NCI-H460 (cell line): ENCODE measurements at places on chromosomes 1 and 21.
A peak's percentile ranks its signal among the peaks of the same experiment; 100 is the strongest.

- peak; percentile 44 for DNase-seq
Measured at GRCh38 chr1:155277902-155278688, 832 bp downstream of the HCN3 start.

DNA sequence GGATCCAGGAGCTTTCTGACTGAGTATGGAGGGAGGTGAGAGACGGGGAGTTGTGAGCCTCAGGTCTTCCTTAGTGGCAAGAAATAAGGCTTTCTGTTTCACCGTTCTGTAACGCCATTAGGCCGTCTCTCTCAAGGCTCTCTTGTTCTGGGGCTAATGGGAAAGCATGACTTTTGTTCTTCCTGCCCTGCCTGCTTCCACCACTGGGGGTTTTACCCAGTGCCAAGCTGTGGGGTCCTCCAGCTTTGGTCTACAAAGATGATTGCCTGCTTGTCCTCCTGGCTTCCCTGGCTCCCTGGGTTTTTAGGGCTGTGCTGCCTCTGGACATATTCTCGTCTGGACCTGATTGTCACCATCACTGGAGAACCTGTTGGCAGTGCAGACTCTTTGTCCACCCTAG, 74.8 kb upstream of the TINAGL1 start:
- DNase-seq, result no peak

- no peak for DNase-seq
Measured at GRCh38 chr1:28933918-28934317, 19.5 kb downstream of the EPB41 start.

DNA sequence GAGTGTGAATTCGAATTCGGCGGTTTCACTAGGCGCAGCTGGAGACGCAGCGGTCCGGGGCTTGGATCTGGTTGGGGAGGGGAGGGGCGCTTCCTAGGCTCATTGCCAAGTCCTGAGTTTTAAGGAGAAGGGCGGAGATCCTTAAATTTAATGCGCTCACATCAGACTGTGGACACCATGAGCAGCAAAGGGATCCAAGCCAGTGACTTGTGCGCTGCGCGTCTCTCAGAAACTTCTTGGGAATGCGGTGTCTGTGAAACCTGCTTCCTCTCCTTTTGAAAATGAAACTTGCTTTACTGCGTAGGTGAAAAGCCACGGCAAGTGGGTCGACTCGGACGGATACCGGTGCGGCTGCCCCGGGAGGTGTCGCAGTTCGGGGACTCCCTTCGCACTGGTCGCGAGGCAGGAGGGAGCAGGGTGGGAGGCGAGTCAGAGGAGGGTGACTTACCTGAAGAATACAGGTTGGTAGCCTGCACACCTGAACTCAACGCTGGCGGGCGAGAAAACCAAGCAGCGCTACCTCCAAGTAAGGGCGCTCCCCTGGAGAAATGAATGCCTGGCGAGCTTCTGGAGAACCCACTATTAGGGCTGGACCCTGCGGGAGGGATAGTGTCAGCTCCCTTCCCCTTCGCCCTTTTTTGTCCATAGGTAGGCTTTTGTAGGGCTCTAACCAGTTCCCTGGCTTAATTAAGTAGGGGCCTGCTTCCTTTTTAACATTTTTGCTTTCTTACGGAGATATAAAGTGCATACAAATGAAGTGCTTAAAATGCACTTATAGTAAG, 992 bp downstream of the TENT5C start:
- no peak for DNase-seq

GRCh38 chr1:86906419-86906818, 7.5 kb downstream of the SELENOF start:
- no peak for DNase-seq

DNA sequence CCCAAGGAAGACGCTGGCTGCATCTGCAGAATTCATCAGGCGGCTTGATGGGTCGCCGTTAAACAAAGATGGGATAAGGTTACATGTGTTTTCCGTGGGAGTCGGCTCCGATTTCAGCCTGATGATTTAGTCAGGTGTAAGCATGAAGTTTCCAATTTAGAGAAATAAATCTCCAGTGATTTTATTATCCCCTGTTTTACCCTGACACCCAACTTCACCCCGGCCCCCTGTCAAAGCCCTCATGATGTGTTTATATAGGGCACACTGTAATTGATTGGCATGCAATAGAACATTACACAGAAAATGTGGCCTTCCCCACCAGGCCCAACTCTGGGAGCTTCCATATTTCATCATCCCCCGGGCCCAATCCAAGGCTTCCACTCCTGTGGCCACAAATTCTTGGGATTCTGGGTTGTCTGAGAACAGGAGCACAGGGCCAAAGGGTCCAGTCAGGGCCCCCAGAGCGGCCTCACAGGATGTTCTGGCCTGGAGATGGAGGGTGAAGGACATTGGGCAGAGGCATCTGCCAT, 72.5 kb downstream of the FOXD2 start:
- DNase-seq, result no peak

DNA sequence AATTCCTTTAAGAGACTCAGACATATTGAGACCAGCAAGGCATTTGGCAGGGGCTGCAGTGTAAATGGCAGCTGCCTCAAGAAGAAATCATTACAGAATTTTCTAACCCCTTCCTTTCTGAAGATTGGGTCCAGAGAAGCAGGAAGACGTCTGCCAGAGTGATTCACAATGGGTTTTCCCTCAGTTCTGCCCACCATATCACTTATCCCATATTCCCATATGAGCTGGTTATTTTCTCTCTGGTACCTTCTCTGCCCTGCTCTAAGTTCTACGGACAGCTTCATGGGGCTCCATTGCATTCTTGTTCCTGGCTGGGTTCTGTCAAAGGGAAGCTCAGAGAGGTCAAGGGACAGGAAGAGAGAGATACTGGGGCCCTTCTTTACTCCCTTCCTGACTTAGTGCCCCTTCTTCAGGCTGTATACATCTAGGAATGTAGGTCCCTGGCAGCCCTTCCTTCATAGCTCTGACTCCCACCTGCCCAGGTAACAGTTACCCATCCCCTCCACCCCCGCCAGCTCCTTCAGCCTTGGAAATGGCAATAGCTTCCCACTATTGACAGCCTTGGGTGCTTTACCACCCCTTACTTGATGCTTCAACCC, 420.6 kb upstream of the DAB1 start:
- no peak for DNase-seq

DNA sequence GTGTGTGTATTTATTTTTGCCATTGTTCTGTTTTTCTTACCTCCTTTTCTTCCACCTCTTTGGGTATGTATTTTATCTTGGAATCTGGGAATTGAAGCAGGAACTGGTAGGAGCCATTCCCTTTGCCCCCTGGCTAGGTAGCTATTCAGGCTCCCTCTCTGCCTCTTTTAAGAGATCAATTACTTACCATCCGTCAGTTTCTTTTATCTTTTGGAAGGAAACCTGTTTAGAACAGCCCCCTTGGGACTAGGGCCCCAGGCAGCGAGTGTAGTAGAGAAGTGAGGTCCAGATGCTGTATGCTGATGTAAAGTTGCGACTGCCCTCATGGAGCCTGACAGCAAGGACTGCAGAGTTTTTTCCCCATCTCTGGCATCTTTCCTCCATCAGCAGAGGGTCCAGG, 41.6 kb downstream of the KIRREL1 start:
- DNase-seq, result no peak

GRCh38 chr1:181398544-181398943, 84.8 kb upstream of the CACNA1E start:
- no peak for DNase-seq

- DNase-seq, result no peak
Measured at GRCh38 chr1:197961449-197961848, 44.3 kb downstream of the LHX9 start.

DNA sequence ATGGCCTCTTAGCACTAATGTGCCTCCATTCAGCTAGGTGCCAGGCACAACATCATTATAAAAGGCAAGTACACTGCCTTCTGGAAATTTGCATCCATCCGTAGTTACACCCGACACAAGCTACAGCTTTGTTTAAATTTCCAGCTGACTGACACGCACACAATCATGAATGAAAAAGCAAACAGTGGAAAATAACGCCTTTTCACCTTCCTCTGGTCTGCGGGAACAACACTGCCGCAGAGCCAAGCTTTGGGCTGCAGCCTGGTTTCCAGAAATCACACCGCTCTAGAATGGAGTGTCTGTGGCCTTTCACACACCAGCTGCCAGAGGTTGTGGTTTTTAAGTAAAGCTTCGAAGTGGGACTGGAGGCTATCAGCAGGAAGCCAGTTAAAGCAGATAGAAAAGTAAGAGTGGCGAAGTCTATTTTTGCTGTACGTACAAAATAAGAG, 142.8 kb upstream of the COA6 start:
- no peak for DNase-seq

DNA sequence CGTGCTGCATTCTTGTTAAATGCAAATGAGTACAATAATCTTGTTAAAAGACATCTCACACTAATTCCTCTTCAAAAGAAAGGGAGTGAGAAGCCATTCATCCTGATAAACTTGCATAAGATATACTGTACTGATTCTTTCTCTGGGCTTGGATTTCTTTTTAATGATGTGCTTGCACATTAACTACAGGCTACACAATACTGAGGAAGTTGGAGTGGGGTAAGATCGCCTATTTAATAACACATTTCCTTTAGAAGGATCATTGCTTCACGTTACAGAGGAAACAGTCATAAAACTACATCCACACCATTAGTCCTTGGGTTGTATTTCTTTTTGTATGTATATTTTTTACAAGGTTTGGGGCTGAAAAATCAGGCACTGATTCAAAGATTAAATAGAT, 36.6 kb downstream of the NRIP1 start:
- DNase-seq, result no peak

DNA sequence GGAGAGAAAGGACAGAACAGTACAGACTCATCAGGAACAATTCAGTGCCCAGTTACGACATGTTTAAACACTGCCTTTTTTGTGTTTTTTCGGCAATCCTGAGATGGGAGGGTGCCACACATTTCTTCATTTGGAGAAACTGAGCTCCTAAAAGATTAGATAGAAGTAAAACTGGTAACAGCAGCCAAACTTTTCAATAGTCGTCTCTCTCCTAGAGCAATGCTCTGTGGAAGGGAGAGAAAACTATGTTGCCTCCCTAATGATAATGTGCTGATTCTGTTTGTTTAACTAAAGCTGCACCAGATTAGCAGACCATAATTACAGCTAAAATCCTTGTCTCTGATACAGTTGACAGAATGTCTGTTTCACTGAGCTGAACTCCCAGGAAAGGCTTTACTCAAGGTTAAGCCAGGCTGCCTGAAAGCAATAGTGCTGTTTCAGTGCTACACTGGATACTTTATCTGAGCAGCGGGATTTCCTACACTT, 76.2 kb upstream of the CXADR start:
- no peak for DNase-seq

DNA sequence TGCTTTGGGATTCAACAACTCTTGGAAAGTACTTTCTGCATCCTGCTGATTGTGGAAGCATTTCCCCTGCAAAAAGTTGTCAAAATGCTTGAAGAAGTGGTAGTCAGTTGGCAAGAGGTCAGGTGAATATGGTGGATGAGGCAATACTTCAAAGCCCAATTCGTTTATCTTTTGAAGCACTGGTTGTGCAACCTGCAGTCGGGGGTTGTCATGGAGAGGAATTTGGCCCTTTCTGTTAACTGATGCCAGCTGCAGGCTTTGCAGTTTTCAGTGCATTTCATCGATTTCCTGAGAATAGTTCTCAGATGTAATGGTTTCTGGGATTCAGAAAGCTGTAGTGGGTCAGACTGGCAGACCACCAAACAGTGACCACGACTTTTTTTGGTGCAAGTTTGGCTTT, 47.6 kb upstream of the GJA5 start:
- DNase-seq, result no peak

DNA sequence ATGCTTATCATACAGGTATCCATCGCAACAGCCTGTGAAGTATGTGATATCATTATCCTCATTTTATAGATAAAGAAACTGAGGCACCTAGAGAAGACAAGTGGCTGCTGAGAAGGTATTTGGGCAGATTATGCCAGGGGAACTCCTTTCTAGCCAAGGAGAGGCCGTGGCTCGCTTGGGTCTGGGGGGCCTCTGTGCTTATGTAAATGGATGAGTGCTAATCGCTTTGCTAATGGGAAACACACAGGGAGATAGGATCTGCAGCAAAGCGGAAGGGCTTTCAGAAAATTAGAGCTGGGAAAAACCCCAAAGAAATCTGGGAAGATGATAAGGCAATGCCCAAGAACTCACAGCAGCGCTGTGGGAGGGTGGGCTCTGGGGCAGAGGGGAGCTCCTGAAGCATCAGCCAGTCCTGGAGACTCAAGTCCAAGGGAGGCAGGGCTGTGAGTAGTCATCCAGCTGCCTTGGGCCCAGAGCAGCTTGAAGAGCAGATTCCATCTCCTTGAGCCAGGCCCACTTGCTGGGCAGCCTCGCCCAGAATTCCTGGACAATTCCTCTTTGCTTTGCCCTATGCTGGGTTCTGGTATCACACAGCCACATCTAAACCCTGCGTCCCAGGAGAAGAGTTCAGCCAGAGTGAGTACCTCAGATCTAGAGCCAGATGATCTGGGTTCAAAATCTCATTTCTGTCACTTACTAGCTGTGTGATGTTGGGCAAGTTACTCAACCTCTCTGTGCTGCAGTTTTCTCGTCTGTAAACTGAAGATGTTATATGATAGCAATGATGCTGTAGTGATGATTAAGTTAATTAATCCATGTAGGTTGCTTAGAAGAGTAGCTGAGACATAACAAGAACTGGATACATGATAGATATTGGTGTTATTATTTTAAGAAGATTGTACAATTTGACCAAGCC, 36.7 kb downstream of the FOXD2 start:
- DNase-seq, result no peak
